ENCODE measurements at places on chromosomes 11 and 22.

DNA sequence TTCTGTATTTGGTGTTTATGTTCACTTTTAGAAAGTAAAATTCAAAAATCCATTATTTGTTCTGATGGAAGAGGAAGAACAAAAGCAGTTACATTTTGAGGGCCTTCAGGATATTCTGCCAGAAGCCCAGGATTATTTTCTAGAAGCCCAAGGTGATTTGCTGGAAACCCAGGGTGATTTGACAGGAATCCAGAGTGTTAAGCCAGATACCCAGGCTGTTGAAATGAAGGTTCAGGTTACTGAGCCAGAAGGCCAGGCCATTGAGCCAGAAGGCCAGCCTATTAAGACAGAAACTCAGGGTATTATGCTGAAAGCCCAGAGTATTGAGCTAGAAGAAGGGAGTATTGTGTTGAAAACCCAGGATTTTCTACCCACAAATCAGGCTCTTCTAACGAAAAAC lies 33.1 kb downstream of the CCDC15 start:
- no peak for DNase-seq

- DNase-seq, result no peak
Observed at GRCh38 chr11:69603111-69603836, 37.7 kb upstream of the CCND1 start.

- DNase-seq, result no peak
Observed at GRCh38 chr11:86620891-86621521, 51.4 kb downstream of the ME3 start.

DNA sequence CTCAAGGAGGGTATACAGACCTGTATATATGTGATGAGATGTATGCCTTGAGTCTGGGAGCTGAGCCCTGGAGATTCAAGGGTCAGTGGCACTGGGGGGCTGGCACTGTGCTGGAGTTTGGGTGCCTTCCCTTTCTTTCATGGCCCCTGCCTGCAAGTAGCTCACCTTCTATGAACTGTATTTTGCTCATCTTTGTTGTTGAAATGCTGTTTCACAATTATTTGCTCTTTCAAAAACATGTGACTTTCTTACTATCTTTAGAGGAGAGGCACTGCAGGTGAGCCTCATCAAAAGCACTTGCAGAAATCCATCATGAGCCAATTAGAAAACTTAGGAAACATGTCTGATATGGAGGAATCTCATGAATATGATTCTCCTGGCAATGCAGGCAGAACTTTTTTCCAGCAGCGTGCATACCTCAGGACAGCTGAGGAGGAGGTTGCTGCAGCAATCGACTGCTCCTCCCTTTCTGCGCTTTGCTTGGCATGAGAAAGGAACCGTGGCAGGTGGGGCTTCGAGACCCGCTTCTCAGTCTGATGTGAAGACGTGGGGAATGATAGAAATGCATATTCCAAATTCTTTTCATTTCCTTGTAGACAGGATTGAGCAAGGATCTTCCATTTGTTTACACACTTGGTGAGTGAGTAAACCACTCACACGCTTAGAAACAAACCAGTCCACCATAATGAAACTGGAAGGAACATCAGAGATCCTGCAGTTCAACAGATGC lies 178.4 kb upstream of the E2F8 start:
- DNase-seq, result no peak

- DNase-seq, result no peak
Observed at GRCh38 chr22:31569126-31569525, 72.8 kb downstream of the SFI1 start.

DNA sequence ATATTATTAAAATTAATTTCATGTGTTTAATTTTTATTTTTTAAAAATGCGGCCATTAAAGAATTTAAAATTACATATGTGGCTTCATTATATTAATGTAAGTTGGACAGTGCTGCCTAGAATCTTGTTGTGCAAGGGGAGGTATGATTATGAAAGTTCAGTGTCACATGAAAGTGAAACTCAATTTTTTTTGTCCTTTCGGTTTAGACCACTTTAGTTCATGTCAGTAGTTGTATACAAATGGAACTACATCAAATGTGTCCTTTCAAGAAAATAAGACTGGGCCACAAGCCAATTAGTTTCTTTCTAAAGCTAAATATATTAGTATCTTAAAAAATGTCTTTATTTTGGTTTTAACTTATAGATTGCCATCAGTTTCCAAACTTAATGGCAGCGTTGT lies 35.7 kb downstream of the TBCEL start:
- no peak for DNase-seq
